ENCODE measurements at places on chromosomes 1 and 21.

DNA sequence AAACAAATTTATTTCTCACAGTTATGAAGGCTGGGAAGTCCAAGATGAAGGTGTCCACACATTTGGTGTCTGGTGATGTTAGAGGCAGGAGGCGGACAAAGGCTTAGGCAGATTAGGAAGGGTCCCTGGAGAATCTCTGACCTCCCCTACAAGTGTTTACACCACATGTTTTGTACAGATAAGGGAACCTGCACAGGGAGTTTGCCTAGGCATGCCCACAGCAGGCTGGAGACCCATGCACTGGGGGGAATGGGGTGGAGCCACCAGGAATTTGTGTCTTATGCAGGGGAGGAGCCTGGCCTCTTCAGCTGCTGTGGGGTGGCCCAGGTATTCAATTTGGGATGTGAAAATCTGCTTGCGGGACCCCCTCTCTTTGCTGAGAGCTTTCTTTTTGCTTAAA, 131.3 kb downstream of the PATJ start:
- DNase-seq, result no peak

DNA sequence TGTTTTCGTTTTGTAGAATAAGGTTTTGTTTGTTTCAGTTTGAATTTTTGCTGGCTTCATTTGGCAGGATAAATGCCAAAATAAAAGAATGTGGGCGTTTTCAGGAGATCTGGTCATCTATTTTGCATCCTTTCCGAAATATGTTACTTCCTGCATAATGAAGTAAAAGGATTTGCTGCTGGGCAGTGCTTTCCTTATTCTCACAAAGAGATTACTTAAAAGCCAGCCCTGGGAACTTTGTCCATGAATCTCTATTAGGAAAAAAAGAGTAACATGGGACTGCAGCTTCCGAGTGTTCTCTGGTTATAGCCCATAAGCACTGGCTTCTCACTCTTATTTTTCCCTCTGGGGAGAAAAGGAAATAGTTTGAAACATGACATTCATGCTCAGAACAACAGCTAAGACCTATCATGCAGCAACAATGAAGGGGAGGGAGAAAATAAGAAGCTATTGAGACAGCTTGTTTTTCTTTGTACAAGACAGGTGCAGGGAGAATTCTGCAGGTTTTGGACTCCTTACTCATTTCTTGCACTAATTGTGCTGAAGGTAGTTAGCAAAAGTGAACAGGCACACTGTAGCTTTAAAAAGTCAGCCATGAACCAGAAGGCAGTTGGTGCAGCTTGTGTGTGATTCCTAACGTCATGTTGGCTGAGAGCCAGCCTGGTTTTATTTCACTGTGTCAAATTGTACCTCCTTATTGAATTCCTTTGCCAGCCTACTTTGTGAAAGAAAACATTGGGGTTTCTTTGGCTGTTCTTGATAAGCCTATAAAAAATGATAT, at the start of gene SAMD13:
Gene SAMD13 (plus strand): TSS at position 705 of the 781 bp plus-strand sequence. CDS start 1,527 bp downstream, outside the sequence.
- DNase-seq, result peak; percentile 85

DNA sequence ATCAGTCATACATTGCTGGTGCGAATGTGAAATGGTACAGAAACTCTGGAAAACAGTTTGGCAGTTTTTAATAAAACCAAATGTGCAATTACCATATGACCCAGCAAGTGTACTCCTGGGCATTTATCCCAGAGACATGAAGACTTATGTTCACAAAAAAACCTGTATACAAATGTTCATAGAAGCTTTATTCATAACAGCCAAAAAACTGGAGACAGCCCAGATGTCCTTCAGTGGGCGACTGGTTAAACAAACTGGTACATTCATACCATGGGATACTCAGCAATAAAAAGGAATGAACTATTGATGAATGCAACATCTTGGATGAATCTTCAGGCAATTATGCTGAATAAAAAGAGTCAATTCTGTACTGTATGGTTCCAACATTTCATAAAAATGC, 97.8 kb downstream of the DTL start:
- no peak for DNase-seq

DNA sequence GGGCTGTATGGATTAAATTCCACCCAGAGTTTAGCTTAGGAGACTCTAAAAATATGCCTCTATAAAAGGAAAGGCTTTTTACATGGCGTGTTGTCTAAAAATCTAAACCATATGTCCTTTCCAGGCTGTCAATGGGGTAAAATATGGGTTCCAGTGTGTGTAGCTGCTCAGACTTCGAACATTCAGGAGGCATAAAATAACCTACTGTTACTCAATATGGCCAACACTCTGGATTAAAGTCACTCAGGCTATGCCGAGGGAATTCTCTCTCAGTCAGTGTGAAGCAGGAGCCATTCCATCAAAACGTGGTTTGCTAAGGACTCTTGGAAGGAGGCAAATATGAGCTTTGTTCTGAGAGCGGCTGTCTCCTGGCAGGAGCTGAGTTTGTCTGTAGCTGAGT, 135.3 kb downstream of the RUNX1 start:
- DNase-seq, result no peak

DNA sequence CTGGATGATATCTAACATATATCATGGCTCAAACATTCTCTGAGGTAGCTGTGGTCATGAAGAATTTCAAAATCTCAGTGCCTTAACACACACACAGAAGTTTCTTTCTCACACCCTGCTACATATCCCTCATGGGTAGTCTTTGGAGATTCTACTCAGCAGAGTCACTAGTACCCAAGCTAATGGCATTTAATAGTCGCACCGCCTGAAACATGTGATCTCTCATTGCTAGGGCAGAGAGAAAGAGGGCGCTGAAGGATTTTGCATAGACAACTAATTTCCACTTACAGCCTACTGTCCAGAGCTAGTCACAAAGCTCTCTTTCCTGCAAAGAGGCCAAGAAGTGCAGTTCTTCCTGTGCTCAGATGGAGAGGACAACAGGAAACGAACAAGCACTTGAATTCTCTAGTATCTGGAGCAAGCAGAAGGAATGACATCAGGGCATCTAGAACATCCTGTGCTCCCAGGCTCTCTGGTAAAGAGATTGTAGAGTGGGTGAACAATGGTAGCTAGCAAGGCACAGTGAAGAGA, 183.4 kb upstream of the PTBP2 start:
- no peak for DNase-seq

- DNase-seq, result no peak
Measured at GRCh38 chr1:46394108-46394871, at the start of gene FAAH. Gene FAAH, plus strand, starts transcription at chr1:46394317. Its CDS starts 32 bp downstream, at chr1:46394349.

DNA sequence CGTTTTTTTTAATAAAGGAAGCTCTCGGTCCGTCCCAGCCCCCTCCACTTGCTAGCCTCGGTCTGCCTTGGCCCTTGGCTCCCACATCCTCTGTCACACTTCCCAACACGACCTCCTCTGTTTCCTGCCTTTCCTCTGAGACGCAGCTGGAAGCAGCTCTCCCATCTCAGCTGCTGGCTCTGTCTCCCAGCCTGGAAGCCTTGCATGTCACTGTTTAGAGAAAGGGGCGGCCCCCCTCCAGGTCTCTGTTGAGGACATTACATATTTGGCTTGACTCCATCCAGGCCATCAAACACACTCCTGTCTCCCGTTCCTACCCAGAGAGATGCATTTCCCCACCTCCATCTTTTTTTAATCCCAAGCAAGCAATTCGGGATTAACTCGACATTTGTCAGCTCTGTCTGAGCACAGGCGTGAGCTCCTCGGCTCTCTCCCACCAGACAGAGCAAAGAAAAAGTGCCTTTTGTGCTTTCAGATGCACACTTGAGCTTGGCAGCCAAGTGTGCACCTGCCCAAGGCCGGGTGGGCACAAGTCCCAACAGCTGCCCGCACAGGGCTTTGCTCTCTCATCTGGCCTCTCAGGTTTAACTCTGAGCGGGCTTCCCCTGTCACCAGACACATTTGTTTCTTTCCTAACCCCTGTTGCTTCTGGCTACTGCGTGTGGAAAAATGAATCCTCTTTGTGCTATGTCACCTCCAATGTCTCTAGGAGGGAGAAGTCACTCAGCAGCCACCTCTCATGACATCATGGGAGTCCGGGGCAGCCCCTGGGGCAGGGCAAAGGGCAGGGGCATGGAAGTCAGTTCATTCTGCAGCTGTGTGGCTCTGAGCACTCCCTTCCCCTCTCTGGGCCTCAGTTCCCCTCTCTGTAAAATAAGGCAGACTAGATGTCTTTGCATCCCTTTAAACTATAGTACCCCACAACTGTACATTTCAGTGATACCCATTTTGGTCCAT, 108.3 kb downstream of the KCND3 start:
- peak; percentile 10 for DNase-seq

DNA sequence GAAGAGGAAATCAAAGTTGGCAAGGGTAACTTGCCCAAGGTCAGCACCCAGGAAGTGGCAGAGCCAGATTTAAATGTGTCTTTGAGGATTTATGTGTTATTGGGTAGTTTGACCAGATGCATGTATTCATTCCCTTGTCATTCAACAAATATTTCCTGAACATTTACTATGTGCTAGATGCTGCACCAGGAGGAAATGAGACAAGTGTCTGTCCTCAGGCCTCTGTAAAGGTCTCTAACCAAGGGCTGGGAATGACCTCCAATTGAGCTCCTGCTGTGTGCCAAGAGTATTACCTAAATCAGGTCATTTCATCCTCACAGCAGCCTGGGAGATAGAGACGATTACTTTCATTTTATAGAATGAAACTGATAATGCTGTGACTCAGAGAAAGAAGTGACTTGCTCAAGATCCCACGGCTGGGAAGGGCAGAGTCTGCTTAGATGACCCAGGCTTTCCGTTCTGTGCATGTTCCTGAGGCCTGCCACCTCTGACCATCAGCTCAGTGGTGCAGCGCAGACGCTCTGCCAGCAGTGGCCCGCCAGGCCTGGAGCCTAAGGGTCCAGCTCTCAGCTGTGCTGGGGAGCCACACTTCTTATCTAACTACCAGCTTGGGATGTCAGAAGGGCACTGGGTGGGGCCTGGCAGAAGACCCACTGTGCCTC, 3.5 kb upstream of the TTC22 start:
- DNase-seq, result no peak

DNA sequence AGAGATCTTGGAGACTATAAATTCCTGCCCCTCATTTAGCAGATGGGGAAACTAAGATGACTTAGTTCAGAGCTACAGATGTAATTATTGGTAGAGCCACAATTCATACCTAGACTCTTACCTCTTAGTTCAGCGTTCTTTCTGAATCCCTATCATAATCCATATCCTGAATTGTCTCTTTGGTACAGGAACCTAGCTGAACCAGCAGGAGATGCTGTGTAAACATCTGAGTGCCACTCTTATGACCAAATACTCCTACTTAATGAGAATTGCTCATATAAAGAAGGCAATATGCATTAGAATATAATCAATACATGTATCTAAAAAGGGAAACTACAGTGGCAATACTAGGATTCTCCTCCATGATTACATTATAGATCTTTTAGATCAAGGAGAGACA, 459.0 kb downstream of the SIPA1L2 start:
- no peak for DNase-seq
